ENCODE measurements at places on chromosomes 16 and 17. TPM values are rescaled to one million over a fixed set of nuclear protein-coding genes. Genes with fewer than 3 reads are reported as not detected.

Gene BRICD5
- 0.57 TPM for total RNA-seq

Gene RND2
- 0.45 TPM for total RNA-seq

Gene ARL6IP1
- total RNA-seq = 240 TPM

Gene WFDC1
- not detected for total RNA-seq

Gene HAS3
- total RNA-seq = 0.81 TPM

Gene ZNF771
- total RNA-seq = 12.6 TPM

Gene C16orf89
- 1.6 TPM for total RNA-seq

Gene SOCS3
- total RNA-seq = 26.0 TPM

Gene KRTAP17-1
- not detected for total RNA-seq

Gene IRF8
- not detected for total RNA-seq

Gene ITGAD
- not detected for total RNA-seq

Gene AATK
- total RNA-seq = 0.18 TPM

Gene KIF2B
- total RNA-seq = not detected

Gene FKBP10
- total RNA-seq = 270 TPM

Gene FBXO39
- total RNA-seq = 0.57 TPM

Gene CIBAR2
- total RNA-seq = not detected

Gene CPNE7
- total RNA-seq = 0.65 TPM

Gene TBC1D10B
- 26.1 TPM for total RNA-seq

Gene TM4SF5
- total RNA-seq = not detected

Gene PDE6G
- 0.63 TPM for total RNA-seq

Gene IL17C
- not detected for total RNA-seq

Gene TNP2
- total RNA-seq = not detected

Gene XAF1
- total RNA-seq = 47.1 TPM

Gene SLC13A5
- not detected for total RNA-seq

Gene TBC1D3D
- not detected for total RNA-seq

Gene PSMC3IP
- 0.49 TPM for total RNA-seq

Gene MYL4
- not detected for total RNA-seq

Gene RAMP2
- total RNA-seq = 0.27 TPM

Gene IRX6
- total RNA-seq = not detected

Gene PIGQ
- 20.7 TPM for total RNA-seq
